Astrocyte of the spinal cord (primary cell): ENCODE measurements at places on chromosomes 3 and 15.

DNA sequence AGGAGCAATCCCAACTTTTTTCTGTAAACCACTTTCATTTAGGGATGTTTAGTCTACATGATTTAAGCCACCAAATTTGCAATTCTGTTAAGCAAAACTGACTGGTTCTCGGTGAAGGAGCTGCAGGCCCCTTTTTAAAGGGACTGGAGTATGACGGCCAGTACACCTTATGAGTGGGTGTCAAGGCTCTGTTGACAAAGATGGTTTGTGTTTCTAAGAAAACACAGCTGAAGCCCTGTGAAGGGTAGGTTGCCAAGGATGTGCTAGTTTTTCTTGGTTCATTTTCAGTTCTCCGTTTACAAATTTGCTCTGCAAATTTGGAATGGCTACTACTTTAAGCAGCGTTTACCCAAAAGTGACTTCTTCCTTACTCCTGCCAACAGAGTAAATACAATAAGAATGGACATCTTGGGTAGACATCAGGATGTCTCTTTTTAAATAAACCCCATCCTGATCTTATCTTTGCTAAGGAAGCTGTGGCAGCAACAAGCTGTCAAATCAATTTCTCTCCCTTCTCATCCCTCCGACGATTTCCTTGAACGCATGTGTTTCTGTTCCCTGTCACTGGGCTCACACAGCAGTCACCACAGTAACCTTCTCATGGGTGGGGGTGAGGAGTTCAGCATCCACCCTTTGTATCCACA, 58.2 kb upstream of the CMTM8 start:
- DNase-seq = no peak

GRCh38 chr15:78059110-78059839, 18.2 kb downstream of the TBC1D2B start:
- DNase-seq = no peak

DNA sequence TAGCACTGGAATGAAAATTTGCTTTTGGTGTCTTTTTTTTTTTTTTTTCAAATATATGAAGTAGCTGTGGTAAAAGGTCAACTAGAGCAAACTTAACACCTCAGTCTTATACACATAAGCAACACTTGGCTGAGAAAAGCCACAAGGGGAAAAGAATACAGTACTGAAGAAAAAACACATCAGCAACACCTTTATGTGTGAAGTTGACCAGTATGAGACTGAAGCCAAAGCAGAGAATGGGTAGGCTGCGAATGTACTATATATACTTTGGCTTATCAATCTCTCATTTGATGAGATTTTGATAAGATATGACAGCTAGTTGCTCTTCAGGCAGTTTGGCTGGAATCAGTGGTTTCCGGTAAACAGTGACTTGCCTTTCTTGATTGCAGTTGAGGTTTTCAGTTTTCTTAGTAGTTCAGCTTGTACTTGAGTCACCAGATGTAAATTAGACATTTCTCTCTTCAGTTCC, 22.0 kb upstream of the ZCWPW2 start:
- DNase-seq = peak; percentile 36

DNA sequence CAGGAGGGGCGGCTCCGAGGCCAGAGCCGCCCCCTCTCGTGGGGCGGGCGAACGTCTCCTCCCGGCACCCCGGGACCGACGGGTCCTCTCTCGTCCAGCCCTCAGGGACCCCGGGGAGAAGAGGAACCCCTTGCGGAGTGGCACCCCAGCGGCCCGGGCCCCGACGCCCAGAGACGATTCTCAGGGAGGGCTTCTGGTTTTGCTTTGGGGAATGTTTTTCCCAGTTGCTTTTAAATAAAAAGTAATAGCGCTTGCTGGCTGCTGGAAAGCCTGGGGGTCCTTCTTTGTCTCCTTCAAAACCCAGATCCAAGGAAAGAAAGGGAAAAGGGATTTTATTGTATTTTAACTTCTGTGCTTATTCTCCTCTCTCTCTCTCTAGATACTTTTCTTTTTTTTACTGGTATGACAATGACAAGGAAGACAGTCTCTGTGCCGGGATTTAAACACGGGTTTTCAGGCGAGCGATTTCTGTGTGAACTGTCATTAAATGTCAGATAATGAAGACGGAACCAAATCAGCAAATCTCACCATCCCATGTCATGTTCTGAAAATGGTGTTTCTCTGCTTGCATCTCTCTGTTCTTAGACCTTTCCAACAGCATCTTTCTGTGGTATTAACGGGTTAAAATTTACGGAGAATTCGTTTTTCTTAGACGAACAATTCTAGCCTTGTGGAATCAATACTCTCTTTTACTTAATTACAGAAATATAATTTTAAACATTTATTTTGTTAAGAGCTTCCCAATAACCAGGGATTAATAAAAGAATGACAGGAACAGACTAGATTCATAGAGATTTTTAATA, 530 bp upstream of the PCOLCE2 start:
- DNase-seq = no peak

- DNase-seq = peak; percentile 90
These were observed 107.4 kb downstream of the LRIG1 start for GRCh38 chr3:66393333-66394005.

GRCh38 chr15:87032295-87032694, 952.6 kb downstream of the AGBL1 start:
- no peak for DNase-seq

GRCh38 chr3:97910931-97911351, 61.3 kb downstream of the RIOX2 start:
- no peak for DNase-seq

GRCh38 chr15:69829974-69830373, 267.7 kb downstream of the TLE3 start:
- no peak for DNase-seq

DNA sequence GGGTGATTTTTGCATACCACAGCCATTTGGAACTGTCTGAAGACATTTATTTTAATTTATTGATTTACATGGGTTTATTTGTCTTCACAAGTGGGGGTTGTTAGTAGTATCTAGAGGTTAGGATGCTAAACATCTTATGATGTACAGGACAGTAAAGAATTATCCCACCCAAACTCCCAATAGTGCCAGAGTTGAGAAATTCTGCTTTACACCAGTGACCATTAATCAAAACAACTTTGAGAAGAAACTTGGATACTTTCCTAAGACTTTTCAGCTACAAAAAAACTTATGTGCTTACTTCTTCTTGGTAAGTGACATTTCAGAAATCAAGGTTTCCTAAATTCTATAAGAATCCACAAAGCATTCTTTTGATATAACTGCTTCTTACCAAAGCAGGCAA, 156.7 kb downstream of the SUCLG2 start:
- no peak for DNase-seq

- no peak for DNase-seq
These were observed 249.1 kb downstream of the CTNNB1 start for GRCh38 chr3:41448396-41448795.

DNA sequence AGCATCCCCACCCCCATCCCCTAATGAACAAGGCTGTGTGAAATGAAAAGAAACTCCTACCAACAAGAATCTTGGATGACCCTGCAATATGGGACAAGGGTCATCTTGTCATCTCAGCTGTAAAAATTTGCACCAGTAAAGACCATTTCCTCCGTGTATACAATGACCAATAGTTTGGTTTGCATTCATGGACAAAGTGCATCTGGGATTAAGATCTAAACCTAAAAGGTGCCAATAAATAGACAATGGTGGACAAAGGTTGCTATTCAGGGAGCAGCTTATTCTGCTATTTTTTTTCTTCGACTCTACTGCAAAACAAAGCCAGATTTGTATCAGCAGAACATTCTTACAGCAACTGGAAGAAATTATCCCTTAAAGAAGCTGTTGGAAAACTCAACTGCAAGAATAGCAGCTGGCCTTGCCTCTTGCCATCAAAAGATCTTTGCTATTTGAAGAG, 8.0 kb downstream of the MGLL start:
- no peak for DNase-seq

- DNase-seq = peak; percentile 36
These were observed 727 bp downstream of the NSMCE3 start for GRCh38 chr15:29268706-29269484.

DNA sequence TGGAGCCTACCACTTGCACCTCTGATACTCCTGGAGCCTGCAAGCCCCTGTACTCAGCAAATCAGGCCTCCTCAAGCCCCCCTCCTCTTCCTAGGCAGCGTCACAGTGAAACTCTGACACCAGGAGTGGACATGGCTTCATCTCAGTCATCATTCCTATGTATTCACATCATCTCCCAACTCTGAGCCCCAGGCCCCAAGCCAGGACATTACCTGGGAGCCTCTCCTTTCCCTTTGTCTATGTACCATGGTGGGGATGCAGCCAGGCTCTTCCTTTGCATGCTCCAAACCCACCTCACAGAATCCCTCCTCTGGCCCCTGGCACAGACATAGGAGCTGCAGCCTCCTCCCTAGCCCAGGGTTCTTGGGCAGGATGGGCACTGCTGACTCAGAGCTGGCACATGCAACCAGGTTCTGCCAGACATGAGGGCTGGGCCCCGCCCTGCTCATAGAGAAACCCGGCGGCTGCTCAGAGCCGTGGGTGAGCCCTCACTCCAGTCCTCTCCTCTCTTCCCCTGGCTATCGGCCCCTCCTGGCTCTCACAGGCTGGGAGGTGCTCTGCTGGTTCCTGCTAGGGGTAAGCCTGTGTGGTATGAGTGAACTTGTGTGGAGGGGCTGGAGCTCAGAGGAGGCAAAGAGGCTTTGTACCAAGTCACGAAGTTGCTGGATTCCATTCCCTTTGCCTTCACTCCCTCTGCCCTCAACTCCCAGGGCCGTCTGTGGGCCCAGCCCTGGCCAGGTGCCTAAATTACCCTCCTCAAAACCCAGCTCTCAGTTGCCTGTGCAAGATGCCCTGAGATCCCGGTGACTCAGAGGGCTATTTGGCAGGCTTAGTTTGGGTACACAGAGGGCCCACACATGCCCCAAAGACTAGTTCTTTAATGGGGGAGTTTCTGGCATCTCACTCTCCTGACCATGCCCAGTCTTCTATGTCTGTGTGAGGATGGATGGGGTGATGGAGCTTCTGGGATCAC, 1.9 kb upstream of the PLCD1 start:
- peak; percentile 22 for DNase-seq

DNA sequence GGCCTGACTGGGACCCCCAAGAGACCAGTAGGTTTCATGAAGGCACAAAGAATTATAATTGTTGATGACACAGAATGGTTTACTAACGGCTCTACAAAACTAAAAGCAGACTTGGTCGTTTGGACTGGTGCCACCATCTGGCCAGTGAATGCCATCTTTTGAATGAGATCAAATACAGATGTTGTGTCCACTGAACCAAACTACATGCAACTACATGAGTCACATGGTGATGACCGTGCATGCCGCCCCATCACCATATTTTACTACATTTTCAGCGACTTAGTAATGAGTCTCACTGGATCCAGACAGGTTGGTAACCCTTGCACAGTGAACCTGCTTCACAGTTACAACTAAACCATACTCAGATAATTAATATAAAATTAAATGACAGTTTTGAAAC, 803.3 kb downstream of the DIPK2A start:
- DNase-seq = no peak

GRCh38 chr3:53154881-53155285, 6.1 kb upstream of the PRKCD start:
- DNase-seq = no peak

- DNase-seq = peak; percentile 45
These were observed 18.5 kb upstream of the C3orf62 start for GRCh38 chr3:49295489-49296058.

- DNase-seq = peak; percentile 59
These were observed 93.4 kb downstream of the CHCHD4 start for GRCh38 chr3:14031271-14031670.

DNA sequence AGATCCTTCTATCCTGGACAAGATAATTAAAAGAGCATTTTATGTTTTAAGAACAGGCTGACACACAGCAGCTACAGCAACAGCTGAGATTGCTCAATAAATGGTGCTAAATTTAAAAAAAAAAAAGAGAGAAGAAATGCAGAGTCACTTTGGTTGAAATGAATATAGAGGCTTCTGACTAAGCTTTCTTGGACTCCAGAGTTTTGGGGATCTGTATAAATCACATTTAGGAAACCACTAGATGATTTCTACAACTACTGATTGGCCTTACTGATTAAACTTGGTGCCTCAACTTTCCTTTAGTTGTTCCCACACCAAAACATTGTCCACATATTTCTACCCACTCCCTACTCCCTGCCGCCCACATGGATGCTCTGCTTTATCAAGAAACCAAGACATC, 132.9 kb upstream of the ZBTB20 start:
- no peak for DNase-seq

GRCh38 chr3:138686771-138687221, 78.2 kb downstream of the FAIM start:
- peak; percentile 91 for DNase-seq

GRCh38 chr3:123920383-123920782, 36.3 kb upstream of the MYLK start:
- DNase-seq = no peak

GRCh38 chr15:38002883-38003477, 68.5 kb downstream of the TMCO5A start:
- peak; percentile 83 for DNase-seq

- DNase-seq = no peak
These were observed 11.0 kb downstream of the MRAS start for GRCh38 chr3:138359148-138359918.

GRCh38 chr3:53819163-53819868, 26.9 kb downstream of the CHDH start:
- DNase-seq = no peak

DNA sequence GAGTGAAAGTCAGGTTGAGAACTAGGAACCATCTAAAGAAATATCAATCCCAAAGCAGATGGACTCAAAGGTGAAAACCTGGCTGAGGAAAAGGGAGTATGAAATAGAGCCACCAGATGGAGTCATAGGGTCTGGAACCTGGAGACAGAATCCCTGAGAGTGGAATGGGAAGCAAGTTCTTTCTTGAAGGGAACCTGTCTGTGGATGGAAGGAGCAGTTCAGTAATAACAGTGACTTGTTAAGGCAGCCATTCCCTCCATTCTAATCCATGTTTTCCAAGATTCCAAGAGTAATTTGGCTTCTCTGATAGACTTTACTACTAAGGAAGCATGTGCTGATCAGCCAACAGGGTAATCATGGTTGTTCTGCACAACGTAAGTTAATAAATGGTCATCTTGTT, 22.5 kb upstream of the AQP9 start:
- peak; percentile 4 for DNase-seq

GRCh38 chr15:25892126-25892525, 29.0 kb upstream of the ATP10A start:
- peak; percentile 37 for DNase-seq

DNA sequence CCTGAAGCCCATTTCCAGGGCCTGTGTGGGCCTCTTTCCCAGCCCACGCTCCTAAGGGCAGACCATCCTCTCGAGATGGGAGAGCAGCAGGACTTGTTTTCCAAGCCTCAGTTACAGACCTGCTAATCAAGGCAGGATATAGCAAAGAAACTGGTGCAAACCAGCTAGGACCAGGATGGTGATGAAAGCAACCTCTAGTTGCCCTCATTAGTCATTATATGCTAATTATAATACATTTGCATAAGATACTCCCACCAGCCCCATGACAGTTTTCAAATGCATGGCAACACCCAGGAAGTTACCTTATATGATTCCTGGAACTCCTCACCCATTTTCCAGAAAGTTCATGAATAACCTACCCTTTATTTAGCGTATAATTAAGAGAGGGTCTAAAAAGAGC, 34.4 kb upstream of the TRH start:
- DNase-seq = no peak
